ENCODE measurements at places on chromosomes 5 and 9.

- DNase-seq, result no peak
Measured at GRCh38 chr5:7376871-7377270, 19.1 kb upstream of the ADCY2 start.

DNA sequence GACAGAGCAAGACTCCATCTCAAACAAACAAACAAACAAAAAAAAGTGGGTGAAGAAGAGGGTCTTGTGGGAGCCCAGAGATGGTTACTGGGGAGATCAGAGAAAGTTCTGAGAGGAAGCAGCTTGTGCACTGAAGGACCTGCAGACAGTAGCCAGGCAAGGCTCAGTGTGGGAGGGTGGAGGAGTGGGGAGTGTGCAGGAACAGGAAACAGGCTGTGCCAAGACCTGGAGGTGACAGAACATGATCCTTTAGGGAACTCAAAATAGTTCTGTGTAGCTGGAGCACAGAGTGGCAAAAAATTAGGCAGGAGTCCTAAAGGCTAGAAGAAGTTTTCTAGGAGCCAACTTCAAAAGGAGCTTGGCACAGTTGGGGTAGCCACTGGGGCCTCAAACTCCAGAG is 19.2 kb upstream of the NANS start:
- DNase-seq, result no peak

DNA sequence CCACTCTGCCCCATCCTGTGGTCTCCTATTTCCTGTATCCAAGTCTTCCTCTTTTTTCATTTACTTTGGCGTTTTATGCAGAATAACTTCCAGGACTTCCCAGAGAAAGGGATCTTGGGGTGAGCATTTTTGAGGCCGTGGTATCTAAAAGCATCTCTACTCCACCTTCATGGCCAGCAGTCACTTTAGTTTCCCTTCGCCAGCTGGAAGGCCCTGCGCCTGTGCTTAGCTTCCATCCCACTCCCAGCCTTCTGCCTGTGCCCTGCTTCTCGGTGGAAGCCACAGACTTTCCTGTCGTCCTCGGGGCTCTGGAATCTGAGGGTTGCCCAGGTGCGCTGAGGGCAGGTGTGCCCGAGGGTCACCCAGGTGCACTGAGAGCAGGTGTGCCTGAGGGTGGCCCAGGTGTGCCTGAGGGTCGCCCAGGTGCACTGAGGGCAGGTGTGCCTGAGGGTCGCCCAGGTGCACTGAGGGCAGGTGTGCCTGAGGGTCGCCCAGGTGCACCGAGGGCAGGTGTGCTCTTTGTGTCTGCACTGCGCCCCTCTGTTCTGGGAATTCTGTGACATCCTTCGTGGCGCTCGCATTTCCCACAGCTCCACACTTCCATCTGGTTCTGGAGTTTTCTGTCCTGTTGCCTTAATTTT is 32.4 kb upstream of the LRRC14B start:
- no peak for DNase-seq

- no peak for DNase-seq
Measured at GRCh38 chr5:113692466-113692865, 179.0 kb downstream of the YTHDC2 start.

- no peak for DNase-seq
Measured at GRCh38 chr5:139014726-139015125, 139.6 kb upstream of the LRRTM2 start.

DNA sequence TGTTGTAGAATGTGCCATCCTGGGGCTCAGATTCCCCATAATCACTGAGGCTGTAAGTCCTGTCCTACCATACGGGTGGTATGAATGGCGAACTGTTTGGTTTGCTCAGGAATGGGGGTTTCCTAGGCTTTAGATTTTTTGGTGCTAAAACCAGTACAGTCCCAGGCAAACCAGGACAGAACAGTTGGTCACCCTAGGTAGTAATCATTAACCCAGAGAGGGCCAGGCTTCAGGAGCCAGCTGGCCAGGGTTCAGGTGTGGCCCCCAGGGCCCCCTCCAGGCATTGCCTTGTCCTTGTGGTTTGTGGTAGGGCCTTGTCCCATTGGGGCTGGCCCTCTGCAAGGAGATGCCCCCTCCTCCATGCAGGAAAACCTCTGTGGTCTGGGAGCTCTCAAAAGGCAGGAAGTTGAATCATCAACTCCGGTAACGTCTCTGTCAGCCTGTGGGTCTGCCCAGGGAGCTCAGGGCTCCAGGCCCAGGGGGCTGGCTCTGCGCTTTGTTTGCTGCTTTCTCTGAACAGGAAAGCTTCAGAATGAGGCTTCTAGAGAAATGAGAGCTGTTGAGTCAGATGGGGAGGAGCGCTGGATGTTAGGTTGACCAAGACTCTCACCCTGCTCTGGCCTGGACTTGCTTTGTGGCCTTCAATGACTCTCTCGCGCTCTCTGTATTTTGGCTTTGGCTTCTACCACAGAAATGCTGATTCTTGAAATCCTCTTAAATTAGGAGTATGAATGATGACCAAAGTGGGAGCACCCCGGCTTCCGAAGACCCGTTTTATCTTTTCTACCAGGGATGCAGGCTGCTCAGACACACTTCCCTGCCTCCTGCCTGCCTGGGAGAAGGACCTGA is 22.2 kb upstream of the JADE2 start:
- peak; percentile 24 for DNase-seq

GRCh38 chr5:12691330-12691729 is 787.1 kb upstream of the CTNND2 start:
- DNase-seq, result peak; percentile 81

DNA sequence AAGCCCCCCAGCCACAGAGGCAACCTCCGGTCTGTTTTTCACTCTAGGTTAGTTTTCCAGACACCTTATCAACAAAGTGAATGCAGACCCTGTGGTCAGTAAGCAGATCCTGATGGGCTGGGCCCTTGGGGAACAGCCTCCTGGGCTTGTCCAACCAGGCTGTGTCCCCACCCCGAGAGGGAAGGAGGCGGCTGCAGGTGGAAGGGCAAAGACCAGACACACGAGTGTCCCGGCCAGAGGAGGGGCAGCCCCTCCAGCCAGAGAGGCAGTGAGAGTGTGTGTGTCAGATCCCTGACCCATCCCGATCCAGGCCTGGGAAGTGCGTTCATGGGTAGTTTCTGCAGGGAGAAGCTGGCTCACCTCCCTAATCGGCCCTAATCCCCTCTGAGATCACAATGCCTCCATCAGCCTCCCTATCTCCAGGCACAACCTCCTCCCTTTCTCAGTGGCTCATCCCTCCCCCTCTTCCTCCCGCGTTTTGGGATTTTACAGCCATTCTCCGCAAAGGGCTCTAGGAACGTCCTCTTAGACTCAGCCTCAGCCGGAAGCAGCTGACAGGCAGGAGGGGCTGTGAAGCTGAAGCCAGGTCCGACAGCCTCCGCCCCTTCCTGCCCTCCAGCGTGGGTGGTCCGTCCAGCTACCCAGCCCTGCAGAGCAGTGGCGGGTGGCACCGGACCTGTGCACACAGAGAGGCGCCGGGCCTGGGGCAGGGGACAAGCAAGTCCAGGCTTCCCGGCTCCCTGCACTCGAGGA is 9.7 kb downstream of the SLC12A7 start:
- no peak for DNase-seq

GRCh38 chr5:16593628-16594027 is 23.2 kb downstream of the RETREG1 start:
- DNase-seq, result no peak

DNA sequence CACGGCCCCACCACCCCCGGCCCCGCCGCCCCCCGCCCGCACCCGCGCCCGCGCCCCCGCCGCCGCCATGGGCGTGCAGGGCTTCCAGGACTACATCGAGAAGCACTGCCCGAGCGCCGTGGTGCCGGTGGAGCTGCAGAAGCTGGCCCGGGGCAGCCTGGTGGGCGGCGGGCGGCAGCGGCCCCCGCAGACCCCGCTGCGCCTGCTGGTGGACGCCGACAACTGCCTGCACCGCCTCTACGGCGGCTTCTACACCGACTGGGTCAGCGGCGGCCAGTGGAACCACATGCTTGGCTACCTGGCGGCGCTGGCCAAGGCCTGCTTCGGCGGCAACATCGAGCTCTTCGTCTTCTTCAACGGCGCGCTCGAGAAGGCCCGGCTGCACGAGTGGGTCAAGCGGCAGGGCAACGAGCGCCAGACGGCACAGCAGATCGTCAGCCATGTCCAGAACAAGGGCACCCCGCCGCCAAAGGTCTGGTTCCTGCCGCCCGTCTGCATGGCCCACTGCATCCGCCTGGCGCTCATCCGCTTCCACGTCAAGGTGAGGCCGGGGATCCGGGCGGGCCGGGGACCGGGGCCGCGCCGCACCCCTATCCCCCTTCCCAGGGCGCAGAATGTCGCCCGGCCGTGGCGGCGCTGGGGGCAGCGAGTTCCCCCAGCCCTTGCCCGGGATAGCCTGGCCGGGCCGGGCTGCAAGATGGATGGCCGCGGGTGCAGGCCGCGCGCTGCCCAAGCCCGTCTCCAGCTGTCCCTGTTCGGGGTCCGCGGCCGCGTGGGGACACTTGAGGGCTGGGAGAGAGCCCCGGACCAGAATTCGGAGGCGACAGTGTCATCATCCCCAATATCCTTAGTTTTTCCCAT is 594 bp downstream of the FAM120A start:
- DNase-seq, result no peak

- no peak for DNase-seq
Measured at GRCh38 chr5:150771034-150771795, 7.3 kb upstream of the SMIM3 start.

GRCh38 chr5:100550531-100551051 is 15.4 kb downstream of the FAM174A start:
- DNase-seq, result no peak

GRCh38 chr5:15943487-15943886 is 236.1 kb downstream of the MARCHF11 start:
- DNase-seq, result no peak

GRCh38 chr9:96779089-96779488 is 1.2 kb upstream of the ZNF510 start:
- no peak for DNase-seq

DNA sequence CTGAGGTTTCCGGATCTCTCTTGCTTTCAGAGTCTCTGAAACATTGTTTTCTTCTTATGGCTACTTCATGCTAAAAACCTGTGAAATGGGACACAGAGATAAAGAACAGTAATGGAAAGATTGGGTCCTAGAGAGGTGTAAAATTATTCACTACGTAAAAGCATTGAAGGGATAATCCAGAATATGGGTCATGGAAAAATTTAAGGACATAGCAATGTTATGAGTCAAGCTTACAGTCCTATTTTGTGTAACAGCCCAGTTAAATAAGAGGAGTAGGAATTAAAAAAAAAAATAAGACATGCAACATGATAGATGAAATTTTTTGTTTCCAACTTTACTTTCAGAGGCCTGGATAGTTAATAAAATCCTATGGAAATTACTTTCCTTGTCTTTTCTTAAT is 61.9 kb upstream of the ELL2 start:
- DNase-seq, result no peak

- no peak for DNase-seq
Measured at GRCh38 chr5:124199893-124200292, 546.5 kb downstream of the ZNF608 start.

- no peak for DNase-seq
Measured at GRCh38 chr5:14068136-14068535, 75.0 kb upstream of the TRIO start.

DNA sequence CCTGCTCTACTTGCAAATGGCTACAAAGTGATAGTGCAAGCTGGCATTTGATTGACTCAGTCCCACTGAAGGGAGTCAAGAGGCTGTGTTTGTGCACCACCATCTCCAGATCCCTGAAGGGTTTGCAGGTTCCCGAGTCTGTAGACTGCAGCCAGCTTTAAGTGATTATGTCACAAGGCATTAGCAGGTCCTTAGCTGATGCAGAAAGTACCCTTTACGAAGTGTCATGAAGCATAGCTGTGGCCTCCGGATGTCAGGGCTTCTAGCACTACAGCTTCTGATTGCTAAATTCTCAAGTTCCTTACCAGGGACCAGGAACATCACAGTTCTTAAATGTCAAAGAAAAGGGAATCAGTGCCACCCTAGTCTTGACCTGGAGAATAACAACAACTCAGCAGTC is 311.3 kb upstream of the TRPC7 start:
- DNase-seq, result no peak

DNA sequence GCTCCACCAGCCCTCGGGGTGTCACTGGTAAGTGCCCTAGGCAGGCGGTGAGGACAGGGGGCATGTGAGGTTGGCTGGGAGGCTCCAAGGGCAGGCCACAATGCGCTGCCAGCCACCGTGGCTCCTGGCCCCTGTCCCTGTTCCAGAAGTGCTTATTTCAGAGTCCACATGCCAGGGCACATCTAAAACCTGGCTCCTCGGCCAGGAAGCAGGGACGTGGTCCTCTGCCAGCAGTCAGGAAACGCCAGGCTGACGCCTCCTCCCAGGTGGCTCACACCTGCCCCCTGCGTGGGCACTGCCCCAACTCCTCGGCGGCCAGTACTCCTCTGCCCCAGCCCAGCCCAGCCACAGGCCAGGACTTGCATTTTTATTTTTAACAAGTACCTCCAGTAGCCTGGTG is 68.5 kb downstream of the SECISBP2 start:
- no peak for DNase-seq

- no peak for DNase-seq
Measured at GRCh38 chr5:158739951-158740757, 359.6 kb downstream of the EBF1 start.

GRCh38 chr5:12794476-12795332 is 890.5 kb upstream of the CTNND2 start:
- no peak for DNase-seq

DNA sequence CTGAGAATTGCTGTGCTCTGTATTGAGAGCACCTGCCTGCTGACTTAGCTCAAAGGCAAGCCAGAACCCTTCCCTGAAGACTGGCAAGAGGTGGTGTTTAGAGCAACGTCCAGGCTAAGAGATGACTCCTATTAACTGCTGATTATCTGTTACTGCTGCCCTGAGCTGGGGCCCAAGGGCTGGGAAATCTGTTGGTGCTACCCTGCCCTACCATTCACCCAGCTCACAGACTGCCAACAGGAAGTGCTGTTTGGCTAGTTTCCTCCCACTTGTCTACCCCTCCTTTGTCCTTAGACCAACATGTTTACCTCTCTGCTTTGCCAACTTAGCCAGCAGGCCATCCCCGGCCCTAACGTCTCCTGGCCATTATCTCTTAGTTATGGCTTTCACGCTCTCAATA is 6.9 kb downstream of the RAB24 start:
- no peak for DNase-seq

DNA sequence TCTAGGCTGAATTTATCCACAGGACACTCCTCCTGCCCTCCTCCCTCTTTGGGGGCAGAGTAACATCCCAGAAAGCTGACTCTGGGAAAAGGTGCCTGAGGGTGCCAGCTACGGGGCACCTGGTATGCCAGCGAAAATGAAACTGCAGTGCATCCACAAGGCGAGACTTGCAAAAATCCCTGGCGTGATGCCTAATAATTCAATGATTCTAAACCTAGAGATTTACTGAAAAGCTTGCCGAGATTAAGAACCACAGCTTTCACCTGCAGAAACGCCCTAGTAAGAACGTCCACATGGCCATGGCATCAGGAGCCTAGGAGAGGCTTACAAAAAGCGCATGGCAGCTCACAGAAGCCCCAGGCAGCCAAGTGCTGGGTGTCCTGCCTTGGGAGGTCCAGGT is 20.9 kb downstream of the CCNJL start:
- no peak for DNase-seq

GRCh38 chr9:6564360-6564759 is 81.2 kb downstream of the GLDC start:
- DNase-seq, result no peak

GRCh38 chr9:2780846-2781245 is 63.0 kb downstream of the PUM3 start:
- no peak for DNase-seq

All from NCI-H510A treated with DMSO at 0.1 percent for 48 hours (cell line).